Activated naive CD8-positive, alpha-beta T cell treated with anti-CD3 and anti-CD28 coated beads, Interleukin-2, amount 50 U/mL, for 24 hours (primary cell): ENCODE measurements at places on chromosomes 11 and 22.
A peak's percentile ranks its signal among the peaks of the same experiment; 100 is the strongest.

DNA sequence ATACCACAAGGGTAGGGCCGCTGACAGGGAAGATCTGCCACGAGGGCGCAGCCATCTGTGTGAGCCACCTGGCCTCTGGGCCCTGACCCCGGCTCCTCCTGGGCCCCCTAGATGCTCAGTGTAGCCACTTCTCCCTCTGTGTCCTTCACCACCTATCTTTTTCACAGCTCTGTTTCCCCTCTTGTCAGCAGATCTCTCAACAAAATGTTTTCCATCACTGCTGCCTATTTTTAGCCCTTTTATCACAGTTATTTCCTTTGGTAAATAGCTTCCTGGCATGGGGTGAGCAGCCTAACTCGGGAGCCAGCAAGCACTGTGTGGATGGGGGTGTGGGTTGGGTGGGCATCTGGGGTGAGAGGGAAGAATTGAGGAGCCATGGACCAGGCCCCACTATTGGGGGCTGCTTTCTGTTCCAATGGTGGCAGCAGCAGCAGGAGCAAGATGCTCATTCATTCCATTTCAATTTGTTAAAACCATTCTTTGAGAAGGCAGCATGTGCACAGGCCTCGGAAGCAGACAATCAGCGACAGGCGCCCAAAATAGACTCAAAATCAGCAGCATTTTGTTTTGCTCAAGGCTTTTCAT, 135.2 kb upstream of the NAV2 start:
- DNase-seq, result no peak

GRCh38 chr11:131977231-131977630, 606.8 kb downstream of the NTM start:
- DNase-seq, result no peak

DNA sequence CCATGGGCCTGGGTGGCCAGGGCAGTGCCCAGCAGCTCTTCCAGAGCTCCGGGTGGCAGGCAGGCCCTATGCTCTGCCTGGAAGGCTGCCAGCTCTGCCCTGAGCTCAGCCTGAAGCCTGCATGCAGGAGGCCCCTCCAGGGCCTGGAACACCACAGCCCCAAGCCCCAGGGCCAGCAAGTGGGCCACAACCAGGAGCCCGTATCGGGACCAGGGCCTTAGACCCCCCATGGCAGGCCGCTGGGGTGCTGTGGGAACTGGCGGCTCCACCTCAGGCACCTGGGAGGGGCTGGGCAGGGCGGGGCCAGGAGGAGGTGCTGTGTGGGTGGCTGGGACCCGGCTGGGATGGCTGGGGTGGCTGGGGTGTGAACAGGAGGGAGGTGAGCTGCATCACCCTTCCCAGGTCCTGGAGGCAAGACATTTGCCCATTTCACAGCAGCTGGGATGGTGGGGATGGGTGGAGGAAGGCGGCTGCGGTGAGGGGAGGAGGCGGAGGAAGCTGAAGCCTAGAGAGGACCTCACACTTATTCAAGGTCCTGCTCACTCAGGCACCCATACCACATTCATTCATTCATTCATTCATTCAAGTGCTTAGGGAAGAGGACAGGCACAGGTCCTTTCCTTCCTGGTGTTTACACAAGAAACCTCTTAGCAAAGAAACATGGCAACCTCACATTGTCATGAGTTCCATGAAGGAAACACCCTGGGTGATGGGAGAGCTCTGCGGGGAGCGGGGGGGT, at the start of gene KCNK7:
TSS of gene KCNK7 (minus strand) at position 258 of the 739 bp plus-strand sequence. CDS start at position 230, 28 bp downstream.
- DNase-seq, result no peak

GRCh38 chr11:46457021-46457420, 65.4 kb upstream of the CHRM4 start:
- DNase-seq, result no peak

- DNase-seq, result no peak
Observed at GRCh38 chr11:23099256-23099655, 239.0 kb upstream of the CCDC179 start.

DNA sequence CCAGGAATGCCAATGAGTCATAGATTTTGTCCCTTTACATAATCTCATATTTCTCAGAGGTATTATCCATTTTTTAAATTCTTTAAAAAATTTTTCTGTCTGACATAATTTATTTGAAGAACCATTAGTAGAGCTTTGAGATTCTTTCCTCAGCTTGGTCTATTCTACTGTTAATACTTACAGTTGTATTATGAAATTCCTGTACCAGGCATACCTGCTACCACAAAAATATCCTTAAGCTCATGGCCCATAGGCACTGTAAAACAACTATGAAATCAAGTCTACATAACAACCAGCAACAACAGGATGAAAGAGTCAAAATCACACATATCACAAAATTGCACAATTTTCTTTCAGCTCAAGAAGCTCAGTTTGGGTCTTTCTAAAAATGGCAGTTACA, 541.3 kb downstream of the LUZP2 start:
- no peak for DNase-seq

- DNase-seq, result no peak
Observed at GRCh38 chr22:37626556-37627075, 12.9 kb upstream of the SH3BP1 start.

- DNase-seq, result no peak
Observed at GRCh38 chr11:46322759-46323158, 24.5 kb upstream of the DGKZ start.

- no peak for DNase-seq
Observed at GRCh38 chr11:9192561-9192960, 72.6 kb downstream of the DENND5A start.

- no peak for DNase-seq
Observed at GRCh38 chr11:10777393-10777793, 26.3 kb downstream of the CTR9 start.

DNA sequence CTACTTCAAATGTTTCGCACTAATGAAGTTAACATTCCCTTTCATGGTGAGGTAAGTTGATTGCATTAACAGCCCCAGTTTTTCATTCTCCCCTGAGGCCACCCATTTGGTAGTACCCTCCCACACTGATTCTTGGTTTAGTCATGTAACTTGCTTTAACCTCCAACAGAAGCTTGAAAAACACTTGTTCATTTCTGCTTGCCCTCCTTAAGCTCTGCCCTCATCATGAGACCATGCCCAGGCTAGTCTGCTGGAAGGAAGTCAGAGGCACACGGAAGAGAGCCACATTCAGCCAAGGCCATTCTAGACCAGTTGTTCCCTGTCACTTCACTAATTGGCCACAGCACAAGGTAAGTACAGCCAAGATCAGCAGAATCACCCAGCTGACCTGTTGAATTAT, 50.7 kb upstream of the CD44 start:
- DNase-seq, result no peak

- DNase-seq, result no peak
Observed at GRCh38 chr22:44580176-44581095, 82.4 kb upstream of the RTL6 start.

DNA sequence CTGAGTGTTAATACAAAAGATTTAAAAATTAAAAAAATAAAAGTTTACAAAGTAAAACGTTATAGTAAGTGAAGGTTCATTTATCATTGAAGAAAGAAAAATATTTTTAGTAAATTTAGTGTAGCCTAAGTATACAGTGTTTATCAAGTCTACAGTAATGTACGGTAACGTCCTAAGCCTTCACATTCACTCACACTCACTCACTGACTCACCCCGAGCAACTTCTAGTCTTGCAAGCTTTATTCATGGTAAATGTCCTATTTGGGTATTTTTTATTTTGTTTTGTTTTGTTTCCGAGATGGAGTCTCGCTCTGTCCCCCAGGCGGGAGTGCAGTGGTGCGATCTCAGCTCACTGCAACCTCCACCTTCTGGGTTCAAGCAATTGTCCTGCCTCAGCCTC, 8.8 kb downstream of the CASTOR1 start:
- no peak for DNase-seq

GRCh38 chr11:4671741-4672140, 25.9 kb downstream of the OR51E2 start:
- no peak for DNase-seq

GRCh38 chr22:30600921-30601320, 6.1 kb upstream of the TCN2 start:
- DNase-seq, result no peak

GRCh38 chr11:122068141-122068540, 47.9 kb downstream of the BLID start:
- DNase-seq, result no peak

GRCh38 chr11:123129920-123130319, 65.1 kb downstream of the CLMP start:
- DNase-seq, result no peak

DNA sequence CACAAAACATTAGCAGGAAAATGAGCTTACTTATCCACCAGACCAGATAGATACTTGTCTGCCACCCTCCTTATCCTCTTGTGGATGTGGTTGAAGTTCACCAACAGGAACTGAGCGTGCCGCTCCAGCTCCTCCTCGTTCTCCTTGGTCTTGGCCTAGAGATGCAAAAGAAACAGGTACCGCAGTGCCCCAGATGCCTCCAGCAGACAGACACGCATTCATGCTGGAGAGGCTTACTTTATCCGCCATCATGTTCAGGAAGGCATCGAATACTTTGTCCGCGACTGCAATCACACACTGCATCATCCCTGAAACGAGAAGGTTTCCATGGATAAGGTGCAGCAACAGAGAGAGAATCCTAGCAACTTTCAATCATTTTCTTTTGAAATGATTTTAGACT, 21.0 kb upstream of the SERPIND1 start:
- DNase-seq, result no peak

- DNase-seq, result no peak
Observed at GRCh38 chr11:128867277-128867676, at the start of gene KCNJ1. Gene KCNJ1 (minus strand): TSS chr11:128867296. CDS start chr11:128840243, 27,053 bp downstream.

DNA sequence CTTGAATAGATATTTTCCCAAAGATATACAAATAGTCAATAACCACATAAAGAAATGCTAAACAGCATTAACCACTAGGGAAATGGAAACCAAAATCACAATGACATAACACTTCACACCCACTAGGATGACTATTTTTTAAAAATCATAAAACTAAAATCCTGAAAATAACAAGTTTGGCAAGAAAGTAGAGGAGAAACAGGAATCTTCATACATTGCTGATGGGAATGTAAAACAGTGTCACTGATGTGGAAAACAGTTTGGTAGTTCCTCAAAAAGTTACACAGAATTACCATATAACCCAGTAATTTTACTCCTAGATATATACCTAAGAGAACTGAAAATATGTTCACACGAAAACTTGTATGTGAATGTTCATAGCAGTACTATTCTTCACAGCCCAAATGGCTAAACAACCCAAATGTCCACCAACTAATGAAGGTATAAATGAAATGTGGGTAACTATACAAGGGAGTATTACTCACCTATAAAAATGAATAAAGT, 12.5 kb downstream of the PICALM start:
- no peak for DNase-seq

GRCh38 chr11:118913411-118914125, 12.2 kb downstream of the BCL9L start:
- DNase-seq, result peak; percentile 62

- no peak for DNase-seq
Observed at GRCh38 chr22:19879246-19879570, 24.5 kb upstream of the GNB1L start.

- DNase-seq, result peak; percentile 72
Observed at GRCh38 chr22:50498322-50498890, 9.1 kb downstream of the LMF2 start.

DNA sequence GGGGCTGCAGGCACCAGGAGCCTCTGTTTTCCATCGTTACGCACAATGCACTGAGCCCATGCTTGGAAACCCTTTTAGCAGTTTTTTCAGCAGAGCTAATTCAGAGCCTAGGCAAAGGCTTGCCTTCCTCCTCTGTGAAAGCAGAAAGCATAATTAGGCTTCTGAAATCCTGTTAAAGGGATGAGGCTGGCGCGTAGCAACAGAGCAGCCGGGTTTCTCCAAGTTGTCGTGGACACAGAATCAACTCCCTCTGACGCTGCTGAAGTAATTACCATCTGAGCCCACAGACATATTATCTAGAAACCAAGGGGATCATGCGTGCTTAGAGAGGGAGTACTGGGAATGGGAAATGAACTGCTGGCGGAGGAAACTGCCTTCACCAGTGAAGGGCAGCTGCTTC, 85.4 kb downstream of the MYO18B start:
- no peak for DNase-seq

DNA sequence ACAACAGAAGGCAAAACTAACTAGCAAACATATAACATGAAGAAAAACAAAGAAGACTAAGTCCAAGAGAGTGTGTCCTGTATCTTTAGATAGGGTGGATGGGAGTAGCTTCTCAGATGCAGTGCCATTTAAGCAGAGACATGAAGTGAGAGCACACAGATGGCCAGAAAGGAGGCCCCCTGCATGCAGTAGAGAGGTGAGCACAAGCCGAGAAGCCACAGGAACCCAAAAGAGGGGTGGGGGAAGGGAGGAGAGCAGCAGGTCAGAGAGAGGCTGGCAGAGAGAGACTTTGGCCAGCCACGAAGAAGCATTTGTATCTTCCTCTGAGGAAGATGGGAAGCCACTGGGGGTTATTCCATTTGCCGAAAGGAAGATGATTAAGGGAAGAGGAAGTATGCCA, 86.7 kb downstream of the NTM start:
- no peak for DNase-seq

- DNase-seq, result no peak
Observed at GRCh38 chr11:45929486-45930030, 7.1 kb downstream of the LARGE2 start.

- no peak for DNase-seq
Observed at GRCh38 chr11:5983443-5983842, 3.3 kb downstream of the OR52L1 start.

DNA sequence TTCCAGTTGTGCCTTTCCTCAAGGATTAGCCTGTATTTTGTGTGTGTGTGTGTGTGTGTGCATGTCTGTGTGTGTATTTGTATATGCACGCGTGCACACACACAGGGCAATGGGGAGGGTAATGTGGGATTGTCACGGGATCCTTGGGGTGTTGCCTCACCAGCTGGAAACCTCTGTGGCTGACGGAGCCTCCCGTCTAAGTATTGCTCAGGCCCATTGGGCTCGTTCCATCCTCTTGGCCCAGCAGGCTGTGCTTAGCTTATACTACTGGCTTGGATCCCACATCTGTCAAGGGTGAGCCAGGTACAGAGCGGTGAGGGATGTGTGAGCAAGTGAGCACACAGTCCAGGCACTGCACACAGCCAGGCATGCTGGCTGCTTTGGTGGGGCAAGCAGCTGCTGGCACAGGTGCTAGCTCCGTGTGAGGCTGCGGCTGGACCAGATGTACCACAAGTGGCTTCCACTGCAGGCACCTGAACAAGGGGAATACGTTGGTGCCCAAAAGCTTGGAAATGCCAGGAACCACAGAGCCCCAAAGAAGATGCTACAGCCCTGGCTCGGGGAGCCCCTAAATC, 462.8 kb downstream of the NELL1 start:
- no peak for DNase-seq

- DNase-seq, result no peak
Observed at GRCh38 chr11:36779791-36780190, 181.8 kb upstream of the RAG2 start.

- no peak for DNase-seq
Observed at GRCh38 chr22:20026996-20027601, 6.2 kb downstream of the TANGO2 start.

DNA sequence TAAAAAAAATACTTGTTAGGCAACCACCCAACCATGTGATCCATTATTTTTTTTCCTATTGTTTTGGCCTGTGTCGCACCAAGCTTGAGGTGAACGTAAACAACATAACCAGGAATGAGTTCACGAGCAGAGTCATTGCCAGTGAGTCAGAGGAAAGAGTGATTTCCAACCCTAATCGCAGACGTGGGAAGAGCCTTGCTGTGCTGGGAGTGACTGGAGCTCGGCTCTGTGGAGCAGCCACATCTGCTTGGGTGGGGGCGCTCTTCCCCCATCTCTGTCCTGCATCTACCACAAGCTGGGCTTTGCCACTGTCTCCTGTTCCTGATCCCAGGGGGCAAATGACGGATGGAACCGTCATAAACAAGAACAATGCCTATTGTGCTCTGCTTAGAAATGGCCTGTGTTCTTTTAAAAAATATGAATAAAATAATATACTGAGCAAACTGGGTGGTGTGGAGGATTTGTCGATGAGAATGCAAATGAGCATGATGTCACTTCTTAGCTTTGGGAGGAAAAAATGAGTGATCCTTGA, 210.0 kb downstream of the KIRREL3 start:
- DNase-seq, result no peak
